ENCODE measurements at places on chromosomes 3 and 15.

GRCh38 chr15:69786136-69786701 is 311.5 kb downstream of the TLE3 start:
- no peak for DNase-seq

- no peak for DNase-seq
These were observed 27.3 kb upstream of the SPTBN5 start for GRCh38 chr15:41921167-41921566.

DNA sequence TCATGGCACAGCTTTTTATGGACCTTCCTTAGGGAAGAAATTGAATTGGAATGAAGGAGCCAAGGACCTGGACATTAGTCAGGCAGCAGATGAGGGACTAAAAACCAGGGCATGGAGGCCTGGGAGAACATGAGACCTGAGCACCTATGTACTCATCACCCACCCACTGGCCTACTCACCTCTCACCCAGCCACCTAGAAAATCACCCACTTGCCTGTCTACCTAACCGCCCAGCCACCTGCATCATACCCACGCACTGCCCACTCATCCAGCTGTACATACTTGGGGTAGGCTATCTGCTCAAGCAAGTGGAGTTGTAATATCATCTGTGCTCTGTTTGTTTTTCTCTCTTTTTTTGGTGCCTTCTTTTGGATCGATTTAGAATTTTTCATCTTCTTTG is 65.3 kb upstream of the SLCO2A1 start:
- DNase-seq: no peak

DNA sequence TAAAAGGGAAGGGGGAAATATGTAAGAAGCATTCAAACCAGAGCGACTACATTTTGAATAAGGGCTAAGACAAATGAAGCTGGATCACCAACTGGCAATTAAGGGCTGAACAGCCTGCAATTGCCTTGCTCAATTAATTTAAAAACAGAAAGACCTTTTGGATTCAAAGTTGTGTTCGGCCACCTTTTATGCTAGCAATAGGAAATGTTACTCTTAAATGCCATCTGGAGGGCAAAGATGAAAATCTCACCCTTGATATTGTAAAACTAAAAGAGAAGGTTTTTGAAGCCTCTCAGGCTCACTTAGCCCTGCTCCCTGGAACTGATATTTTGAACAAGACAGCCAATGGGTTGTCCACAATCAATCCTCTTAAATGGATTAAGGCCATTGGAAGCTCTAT is 44.2 kb downstream of the ACAD9 start:
- DNase-seq: no peak

- DNase-seq: no peak
These were observed 36.4 kb upstream of the OXTR start for GRCh38 chr3:8805774-8806173.

DNA sequence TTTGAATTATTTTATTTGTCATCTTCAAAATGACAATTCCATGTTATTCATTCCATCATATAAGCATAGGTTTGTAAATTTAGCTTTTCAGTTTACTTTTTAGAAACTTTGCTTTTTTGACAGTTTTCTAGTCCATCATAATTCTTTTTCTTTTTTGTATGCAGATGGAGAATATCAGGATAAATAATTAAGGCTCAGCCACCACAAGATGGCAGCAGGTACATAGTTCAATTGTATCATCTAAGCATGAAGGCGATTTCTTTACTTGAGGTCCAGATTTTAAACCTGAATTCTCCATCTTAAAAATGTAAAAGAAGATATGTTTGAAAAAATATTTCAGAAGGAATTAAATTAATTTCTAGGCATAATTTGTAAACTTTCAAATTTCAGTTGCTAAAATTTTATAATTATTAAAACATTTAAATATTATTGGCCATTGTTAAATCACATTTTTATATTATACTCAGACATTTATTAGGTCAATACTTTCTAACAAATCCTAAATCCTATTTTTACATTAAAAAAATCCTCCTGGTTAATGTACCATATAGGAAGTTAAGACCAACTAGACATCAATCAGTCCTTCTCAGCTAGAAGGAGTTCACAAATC is 15.1 kb downstream of the PLSCR5 start:
- no peak for DNase-seq

- DNase-seq: no peak
These were observed 65.4 kb downstream of the CHDH start for GRCh38 chr3:53780806-53781205.

- no peak for DNase-seq
These were observed 135.4 kb downstream of the UACA start for GRCh38 chr15:70627734-70628548.

DNA sequence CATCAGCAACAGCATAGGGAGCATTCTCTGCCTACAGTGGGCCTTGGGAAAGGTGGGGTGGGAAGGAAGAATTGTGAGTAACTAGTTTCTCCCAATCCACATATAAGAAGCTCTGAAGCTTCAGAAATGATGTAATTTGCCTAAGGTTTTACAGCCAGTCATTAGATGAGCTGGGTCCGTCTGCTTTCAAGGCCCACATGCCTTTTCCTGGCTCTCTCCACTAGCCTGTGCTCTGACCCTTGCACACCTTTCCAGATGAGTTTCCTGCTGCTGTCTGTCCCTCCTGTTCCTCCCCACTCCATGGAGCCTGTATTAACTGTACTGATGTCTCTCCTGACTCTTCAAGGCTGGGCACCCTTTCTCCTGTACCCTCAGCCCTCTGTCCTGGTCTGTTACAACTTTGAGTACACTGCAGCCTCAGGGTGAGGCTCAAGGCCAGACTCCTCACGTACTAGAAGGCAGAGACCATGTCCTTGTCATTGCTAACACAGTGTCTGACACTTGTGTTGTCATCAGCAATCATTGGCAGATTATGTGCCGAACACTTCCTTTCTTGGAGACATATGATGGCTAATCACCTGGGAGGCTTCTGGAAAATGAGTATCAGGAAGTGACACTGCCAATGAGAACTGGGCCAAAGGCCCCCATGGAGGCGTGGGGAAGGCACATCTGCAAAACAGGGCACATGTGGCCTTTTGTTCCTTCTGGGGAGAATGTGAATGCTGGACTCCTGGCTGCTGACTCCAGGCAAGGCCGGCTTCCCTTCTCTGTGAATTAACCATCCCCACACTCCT is 6.6 kb downstream of the TM6SF1 start:
- no peak for DNase-seq

DNA sequence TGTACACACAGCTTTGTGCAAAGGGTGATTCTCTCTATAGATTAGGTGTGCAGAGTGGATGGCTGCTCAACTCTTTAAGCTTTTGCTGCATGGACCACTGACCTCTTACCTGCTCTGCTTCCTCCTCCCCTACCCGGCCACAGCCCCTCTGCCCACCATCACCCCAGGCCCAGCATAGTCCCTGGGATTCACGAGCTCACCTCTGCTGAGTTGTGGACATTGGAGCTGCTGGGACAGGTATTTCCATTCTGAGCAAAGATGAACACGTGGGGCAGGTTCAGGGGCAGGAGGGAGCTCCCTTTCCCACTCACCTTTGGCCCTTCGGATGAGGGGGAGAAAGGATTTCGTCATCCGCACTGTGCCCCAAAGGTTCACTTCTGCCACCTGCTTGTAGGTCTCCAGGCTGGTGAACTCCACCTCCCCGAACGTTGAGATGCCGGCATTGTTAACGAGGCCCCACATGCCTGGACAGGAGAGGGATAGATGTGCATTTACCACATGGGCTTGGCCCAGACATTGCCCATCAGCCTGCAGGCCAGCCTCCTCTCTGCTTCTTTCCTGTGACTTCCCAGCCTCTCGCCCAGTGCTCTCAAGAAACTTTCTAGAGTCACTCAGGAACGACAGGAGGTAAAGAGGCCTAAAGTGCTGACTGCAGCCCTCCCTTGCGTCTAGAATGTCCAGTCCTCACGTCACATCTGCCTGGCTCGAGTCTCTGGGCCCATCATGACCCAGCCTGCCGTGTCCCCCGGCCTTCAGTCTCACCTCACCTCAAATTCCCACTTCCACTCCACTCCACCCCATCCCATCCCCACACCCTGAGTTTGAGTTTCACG is 41.6 kb downstream of the BDH1 start:
- no peak for DNase-seq

GRCh38 chr3:147361454-147362420 is 44.6 kb downstream of the ZIC4 start:
- no peak for DNase-seq

GRCh38 chr3:171000281-171000680 is 26.2 kb downstream of the SLC2A2 start:
- DNase-seq: no peak

DNA sequence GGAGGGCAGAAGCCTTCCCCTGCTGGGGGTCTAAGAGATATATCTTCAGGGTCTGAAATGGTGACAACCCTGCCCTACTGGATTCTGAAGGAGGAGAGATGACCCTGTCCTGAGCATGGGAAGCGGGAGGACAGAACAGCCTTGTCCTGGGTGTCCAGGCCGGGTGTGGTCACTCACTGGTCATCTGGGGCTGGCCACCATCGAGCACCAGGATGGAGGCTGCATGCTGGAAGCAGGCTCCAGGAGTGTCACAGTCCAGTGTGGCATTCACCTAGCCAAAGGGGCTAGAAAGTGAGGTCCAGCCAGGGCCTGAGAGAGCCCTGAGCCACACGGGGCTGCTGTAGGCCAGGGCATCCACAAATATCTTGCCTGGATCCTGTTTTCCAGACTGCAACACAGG is 5.2 kb downstream of the CDHR4 start:
- DNase-seq: no peak

GRCh38 chr15:68589053-68589452 is 10.3 kb downstream of the CORO2B start:
- no peak for DNase-seq
